ENCODE measurements at places on chromosomes 7 and 10.

DNA sequence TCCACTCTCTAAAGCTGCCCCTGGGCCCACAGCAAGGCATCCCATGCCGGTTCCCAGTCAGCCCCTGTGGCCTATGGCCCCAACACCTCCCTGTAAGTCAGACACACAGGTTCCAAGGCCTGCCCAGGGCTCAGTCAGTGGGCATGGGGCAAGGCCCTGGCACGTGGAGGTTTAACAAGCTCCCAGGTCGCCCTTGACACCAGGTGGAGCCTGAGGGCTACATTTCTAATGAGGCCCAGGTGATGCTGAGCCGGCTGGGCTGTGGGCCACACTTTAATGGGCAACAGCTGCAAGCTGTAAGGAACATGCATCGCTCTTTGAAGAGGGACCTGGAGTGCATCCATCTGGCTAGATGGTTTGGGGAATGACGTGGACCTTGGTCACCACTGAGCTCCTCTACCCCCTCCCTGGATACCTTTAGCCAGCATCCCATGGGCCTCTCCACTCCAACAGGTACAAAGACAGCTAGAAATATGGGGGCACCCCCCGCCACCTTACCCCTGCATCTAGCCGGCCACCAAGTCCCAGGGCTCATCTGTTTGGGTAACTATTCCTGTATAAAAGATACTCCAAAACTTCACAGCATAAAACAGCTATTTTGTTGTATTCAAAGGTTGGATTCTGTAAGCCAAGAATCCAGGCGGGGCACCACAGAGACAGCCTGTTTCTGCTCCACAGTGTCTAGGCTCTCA is 122.5 kb downstream of the OAT start:
- no peak for DNase-seq

DNA sequence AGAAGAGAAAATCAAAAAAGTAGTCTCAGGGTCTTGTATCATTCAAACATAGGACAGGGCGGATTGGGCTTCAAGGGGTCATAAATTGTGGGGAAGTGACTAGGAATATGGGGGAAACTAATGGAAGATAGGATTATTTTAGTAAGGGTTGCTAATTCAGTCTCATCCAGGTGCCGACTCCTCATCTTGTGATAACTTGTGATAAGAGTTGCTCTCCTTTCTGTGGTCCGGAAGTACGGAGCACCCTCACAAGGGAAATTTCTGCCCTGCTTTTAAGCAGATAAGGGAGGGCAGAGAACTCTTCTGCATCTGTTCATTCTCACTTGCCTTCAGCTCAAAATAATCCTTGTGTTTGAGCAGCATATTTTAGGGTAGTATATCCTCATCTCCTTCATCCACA is 436.4 kb upstream of the LRGUK start:
- no peak for DNase-seq

GRCh38 chr10:88081457-88082054 is 218.1 kb downstream of the PTEN start:
- no peak for DNase-seq

- DNase-seq: no peak
Observed at GRCh38 chr7:2813350-2814185, 30.5 kb downstream of the GNA12 start.

GRCh38 chr10:105743343-105744056 is 1102.4 kb downstream of the SORCS3 start:
- DNase-seq: no peak

- DNase-seq: no peak
Observed at GRCh38 chr7:99199226-99199625, 8.7 kb downstream of the KPNA7 start.

GRCh38 chr10:106182542-106182941 is 982.0 kb downstream of the SORCS1 start:
- no peak for DNase-seq

DNA sequence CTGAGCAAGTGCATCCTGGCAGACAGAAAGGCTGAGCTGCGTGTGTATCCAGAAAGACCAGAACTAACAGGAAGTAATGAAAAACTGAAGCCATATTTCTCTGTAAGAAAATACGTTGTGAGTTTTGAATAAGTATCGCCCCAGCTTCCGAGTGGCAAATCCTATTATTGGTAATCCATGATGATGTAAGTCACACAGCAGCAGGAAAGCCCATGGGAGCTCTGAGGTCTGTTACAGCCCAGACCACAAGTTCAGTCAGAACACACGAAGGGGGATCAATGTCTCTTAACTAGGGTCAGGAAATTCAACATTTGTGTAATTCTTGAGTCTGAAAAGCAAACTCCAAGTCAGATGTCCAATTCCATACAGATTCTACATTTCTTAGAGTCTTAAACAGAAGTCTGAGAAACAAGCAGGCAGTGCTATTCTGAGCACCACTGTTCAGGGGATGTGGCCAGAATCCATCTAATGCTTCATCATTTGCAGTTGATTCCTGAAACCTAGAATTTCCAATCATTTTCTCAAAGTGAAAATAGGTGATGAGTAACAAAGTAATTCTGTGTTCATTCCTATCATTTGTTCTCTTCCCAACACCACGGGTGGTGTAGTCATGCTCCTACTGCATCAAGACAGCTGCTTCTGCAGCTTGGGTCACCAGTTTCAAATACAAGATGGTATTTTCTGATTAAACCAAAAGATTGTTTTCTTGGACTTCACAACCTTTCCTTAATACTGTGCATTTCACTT is at the start of gene LRIT2:
Gene LRIT2, minus strand, starts transcription at position 118 of the 747 bp plus-strand sequence. Its CDS starts 24 bp downstream, at position 94.
- no peak for DNase-seq

- DNase-seq: no peak
Observed at GRCh38 chr7:38506756-38507155, 124.4 kb downstream of the AMPH start.

GRCh38 chr7:17672783-17673182 is 267.5 kb downstream of the SNX13 start:
- no peak for DNase-seq

DNA sequence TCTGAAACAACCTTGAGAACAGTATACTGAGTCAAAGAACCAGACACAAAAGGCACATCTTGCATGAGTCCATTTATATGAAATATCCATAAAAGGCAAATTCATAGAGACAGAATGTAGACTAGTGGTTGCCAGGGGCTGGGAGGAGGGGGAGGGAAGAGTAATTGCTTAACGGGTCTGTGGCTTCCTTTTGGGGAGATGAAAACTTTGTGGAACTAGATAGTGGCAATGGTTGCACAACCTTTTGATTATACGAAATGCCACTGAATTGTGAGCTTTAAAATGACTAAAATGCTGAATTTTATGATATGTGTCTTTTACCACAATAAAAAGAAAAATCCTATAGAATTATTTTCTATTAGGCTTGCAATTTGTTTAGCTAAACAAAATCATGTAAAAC is 16.8 kb downstream of the ADRB1 start:
- no peak for DNase-seq

GRCh38 chr7:47580811-47581331 is 1.0 kb downstream of the TNS3 start:
- DNase-seq: no peak

DNA sequence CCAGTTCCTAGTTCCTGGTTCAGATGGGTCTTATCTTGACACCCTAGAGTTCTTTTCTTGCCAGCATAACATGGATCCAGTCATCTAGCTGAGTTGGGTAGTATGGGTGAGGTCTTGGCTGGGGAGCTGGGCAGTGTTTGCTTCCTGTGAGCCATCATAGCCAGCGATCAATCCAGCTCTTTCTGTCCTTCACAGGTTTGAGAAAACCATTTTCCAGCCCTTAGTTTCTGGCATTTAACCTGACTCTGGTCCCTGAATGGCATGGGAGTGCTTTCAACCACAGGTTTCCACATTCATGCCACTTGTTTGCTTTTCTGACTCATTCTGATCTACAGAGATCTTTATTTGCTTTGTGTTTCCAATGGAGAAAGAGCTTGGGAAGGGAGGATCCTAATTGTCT is 8.6 kb downstream of the SLC13A1 start:
- DNase-seq: no peak

DNA sequence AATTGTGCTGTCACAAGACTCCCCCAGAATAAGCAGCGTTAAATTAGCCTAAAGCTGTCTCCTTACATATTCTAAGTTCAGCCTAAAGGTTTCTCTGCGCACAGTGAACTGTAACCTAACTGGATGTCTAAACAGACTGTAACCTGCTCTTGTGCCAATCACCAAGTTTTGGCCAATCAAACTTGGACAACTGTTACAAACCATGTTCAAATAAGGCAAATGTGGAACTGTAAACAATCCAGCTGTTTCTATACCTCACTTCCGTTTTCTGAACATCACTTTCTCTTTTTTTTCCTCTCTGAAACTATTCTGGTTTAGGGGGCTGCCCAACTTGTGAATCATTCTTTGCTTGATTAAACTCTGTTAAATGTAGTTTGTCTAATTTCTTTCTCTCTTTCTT is 252.2 kb upstream of the HABP2 start:
- no peak for DNase-seq

- DNase-seq: no peak
Observed at GRCh38 chr10:34710391-34710751, 104.7 kb downstream of the PARD3 start.

- no peak for DNase-seq
Observed at GRCh38 chr10:127069436-127069835, 127.0 kb downstream of the INSYN2A start.

GRCh38 chr7:88314061-88314491 is 7.4 kb upstream of the STEAP4 start:
- no peak for DNase-seq

GRCh38 chr10:106608066-106608465 is 556.4 kb downstream of the SORCS1 start:
- DNase-seq: no peak

DNA sequence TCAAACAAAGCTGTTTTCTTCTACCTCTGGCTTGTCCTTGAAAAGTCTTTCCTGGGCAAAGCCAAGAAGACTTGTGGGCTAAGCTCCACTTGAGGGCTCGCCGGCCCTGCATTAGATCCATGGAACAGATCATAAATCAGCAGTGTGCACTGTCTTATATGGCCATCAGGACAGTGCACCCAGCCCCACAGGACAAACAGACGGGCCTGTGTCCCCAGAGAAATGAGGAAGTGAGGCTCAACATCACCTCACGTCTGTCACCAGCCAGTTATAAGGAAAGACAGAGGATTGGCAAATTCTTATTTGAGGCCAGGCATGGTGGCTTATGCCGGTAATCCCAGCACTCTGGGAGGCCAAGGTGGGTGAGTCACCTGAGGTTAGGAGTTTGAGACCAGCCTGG is 12.3 kb upstream of the IFT22 start:
- no peak for DNase-seq

- no peak for DNase-seq
Observed at GRCh38 chr7:17624379-17624778, 315.9 kb downstream of the SNX13 start.

DNA sequence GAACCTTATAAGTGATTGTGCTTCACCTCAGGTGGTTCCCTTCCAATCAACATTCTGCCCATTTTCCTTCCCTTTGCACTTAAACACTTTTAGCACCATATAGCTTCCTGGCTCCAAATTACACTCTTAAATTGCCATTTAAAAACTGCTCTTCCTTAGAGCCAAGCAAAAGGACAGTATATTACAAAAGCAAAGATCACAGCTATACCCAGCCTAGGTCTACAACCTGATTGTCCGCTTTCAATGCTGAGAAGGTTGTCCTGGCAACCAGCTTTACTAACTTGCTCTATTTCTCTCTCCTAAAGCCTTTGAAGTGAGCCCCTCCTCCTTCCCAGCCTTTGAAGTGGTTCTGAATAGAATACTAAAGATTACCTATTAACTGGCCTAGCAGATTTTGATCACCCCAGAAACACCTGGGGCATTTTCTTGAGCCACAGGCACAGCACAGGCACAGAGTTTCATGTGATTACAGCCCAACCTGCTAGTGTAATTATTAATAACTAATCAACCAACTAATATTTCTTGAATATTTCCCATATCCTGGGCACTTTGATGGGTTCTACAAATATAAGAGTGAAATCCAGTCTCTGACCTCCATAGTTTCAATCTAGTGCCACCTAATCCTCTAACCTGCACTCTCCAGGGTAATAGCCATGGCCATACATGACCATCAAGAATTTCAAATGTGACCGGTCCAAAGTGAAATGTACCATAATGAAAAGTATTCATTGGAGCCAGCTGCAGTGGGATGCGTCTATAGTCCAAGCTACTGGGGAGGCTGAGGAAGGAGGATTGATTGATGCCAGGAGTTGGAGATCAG is 63.6 kb upstream of the TRIM24 start:
- no peak for DNase-seq

- DNase-seq: no peak
Observed at GRCh38 chr7:30197438-30197837, 62.7 kb downstream of the MTURN start.

- DNase-seq: no peak
Observed at GRCh38 chr10:84348860-84349259, 20.5 kb downstream of the CCSER2 start.

GRCh38 chr10:93482145-93482834 is at the start of gene MYOF:
MYOF (minus strand) TSS chr10:93482334; CDS start chr10:93482194, 140 bp downstream.
- no peak for DNase-seq

DNA sequence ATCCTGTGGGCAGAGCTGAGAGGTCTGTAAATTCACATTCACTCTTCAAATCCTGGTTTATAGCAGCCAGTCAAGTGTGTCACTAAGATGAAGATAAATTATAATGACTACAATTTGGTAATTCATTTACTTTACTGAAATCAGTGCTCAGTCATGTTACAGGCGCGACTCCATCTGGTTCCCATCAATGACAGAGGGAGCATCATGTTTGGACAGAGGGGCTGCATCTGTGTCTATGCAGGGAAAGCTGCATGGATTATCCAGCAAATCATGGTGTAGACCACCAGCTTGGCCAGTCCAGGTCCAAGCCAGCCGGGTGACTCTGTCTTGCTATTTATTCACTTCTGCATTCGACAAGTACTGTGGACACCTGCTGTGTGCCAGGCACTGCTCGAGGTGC is 214.1 kb upstream of the ZNF32 start:
- DNase-seq: no peak

- DNase-seq: no peak
Observed at GRCh38 chr10:31001740-31002139, 29.9 kb downstream of the ZNF438 start.

DNA sequence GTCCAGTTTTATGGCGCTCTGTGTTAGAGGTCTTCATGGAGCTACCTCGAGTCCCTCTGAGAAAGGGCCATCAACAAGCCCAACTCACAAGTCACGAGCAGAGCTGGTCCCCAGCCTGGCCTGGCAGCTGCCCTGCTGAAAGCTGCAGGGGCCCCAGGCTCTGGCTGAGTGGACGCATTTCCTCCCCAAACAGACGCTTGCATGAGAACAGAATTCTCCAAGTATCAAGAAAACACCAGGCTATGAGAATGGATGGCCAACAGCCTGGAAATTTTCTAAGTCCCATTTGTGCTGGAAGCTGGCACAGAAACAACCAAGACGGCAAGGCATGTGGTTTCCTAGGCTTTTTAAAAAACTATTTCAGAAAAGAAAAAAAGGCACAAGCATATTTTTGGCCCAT is 114.8 kb downstream of the FAM53B start:
- DNase-seq: no peak
